Cortex of kidney (tissue), 1 donor: ENCODE measurements at places on chromosomes 6 and 20.

DNA sequence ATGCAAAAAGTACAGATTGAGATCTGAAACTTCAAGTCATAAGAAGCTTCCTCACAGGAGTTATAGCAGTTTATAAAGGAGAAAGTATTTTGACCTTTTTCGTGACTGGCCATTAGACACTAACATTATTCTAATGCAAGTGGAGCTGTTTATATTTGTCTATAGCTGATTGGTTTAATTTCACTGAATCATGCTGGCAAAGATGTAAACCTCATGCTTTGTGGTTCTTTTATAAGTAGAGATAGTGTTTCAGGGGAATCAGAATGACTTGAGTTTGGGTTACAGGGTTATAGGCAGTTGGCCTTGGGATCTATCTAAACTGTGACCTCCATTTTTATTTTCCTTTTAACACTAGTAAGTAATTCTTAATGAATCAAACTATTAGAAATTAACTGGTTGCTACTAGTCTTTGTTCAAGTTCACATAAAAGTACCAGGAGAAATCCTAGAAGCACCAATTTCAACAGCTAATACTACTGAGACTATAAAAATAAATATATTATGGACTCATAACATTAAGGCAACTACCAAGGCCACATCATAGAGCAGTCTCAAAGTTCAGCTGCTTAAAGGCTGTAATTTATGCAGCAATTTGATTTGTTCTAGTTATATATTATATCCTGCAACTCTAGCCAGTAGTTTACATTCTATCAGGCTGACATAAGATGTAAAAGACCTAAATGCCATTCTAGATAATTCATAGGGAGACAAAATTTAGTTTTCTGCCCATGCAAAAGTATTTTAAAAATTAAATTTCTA is 94.0 kb downstream of the RNGTT start:
- DNase-seq, result no peak

DNA sequence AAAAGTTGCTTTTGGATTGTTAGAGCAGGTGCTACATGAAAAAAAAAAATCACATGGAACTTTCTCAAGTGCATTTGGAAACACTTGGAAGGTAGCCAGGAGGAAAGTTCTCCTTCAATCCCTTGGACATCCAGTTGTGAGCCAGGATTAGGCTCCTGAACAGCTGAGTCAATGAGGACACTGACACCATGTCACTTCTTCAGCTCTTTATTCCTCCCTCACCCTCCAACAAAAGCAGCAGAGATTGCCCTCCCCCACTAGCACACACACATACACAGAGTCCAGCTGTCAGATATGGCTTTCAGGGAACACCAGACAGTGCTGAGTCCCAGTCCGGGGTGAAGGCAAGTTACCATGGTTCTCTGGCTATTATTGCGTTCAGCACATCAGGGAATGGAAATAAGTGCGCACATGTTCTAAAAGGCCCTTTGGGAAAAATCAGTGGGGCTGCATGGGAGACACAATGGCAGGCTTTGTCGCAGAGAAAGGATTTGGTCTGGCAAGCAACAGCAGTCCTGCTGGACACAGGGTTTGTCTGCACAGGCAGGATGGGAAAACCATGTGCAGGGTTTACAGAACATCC is 124.7 kb upstream of the MARCKS start:
- no peak for DNase-seq

DNA sequence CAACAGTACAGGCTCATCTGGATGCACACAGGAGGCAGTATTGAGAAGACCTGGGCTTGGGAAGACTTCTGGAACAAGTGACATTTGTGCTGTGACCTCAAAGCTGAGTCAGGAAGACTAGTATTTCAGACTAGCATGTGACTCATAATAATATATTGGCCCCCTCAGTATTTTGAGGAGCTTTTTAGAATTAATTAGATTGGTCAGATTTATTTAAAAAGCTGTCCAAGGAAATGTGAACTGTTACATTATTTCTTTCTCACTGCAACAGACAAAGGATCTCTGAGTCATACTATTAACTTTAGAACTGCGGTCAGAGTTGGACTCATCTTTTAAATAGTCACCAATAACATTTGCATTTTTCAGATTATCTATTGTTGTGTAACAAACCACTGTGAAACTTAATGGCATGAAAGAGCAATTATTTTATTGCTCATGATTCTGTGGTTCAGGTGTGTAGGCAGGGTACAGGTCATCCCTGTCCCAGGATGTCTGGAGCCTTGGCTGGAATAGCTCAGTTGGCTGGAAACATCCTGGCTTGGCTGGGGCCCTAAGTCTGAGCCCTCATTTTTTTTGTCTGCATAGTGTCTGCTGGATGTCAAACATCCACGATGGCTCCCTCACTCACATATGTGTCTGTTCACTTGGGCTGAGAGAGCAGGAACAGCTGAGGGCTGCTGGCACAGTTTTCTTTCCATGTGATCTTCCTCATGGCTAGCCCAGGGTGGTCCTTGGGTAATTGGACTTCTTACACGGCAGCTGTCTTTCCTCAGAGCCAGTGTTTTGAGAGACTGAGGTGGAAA is 46.9 kb downstream of the MAP3K4 start:
- no peak for DNase-seq

DNA sequence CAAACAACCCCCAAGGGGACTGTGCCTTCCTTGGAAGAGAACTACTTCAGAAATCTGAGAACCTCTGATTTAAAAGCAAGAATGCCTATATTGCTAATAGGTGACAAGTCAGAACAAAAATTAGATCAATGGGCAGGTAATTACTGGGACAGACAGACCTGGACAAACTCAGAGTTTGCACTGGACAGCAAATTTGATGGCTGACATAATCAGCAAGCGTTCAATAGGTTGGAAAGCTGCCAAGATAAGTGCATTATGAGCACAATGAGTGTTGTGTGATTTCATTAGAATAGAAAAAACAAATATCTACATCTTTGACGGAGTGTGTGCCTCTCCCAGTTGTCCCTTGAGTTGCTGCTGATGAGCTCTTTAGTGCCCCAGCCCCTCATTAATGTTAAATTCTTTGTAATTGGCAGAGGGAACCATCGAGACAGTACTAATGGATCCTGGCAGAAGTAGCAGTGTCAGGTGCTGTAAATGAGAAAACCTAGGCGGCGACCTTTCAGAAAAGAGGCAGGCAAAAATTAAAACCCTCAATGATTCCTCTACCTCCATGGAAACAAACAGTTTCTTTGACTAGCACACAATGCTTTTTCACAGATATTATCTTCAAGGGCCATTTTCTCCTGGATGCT is 116.5 kb upstream of the COL21A1 start:
- no peak for DNase-seq

DNA sequence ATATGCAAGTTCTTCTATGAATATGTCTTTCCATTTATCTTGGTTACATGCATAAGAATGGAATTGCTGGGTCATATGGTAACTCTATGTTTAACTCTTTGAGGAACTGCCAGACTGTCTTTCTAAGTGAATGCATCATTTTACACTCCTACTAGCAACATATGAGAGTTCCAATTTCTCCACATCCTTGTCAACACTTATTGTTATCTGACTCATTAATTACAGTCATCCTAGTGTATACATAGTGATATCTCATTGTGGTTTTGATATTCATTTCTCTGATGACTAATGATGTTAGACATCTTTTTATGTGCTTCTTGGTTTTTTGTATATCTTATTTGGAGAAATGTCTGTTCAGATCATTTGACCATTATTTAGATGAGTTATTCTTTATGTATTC is 96.7 kb upstream of the LAMP5 start:
- DNase-seq, result no peak

DNA sequence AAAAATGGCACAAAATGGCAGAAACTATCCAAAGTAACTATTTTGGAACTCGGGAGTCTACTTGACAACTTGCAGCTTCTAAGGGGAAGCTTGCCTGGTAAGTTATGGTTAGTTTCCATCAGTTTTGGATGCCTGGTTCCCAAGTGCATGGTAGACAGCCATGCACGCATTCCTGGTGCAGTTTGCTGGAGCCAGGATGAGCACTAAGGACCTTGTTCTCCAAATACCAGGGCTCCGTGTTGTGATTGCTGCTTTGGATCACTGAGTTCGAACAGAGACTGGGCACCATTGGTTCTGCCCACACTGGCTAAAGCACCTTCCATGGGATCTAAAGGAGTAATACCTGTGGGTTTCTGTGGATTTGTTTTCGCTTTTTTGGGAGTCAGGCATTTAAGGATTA is 103.7 kb downstream of the FAM120B start:
- DNase-seq, result no peak

GRCh38 chr6:104814743-104815142 is 45.0 kb downstream of the HACE1 start:
- DNase-seq, result no peak

- DNase-seq, result no peak
Measured at GRCh38 chr6:168876956-168877355, 376.7 kb downstream of the THBS2 start.

DNA sequence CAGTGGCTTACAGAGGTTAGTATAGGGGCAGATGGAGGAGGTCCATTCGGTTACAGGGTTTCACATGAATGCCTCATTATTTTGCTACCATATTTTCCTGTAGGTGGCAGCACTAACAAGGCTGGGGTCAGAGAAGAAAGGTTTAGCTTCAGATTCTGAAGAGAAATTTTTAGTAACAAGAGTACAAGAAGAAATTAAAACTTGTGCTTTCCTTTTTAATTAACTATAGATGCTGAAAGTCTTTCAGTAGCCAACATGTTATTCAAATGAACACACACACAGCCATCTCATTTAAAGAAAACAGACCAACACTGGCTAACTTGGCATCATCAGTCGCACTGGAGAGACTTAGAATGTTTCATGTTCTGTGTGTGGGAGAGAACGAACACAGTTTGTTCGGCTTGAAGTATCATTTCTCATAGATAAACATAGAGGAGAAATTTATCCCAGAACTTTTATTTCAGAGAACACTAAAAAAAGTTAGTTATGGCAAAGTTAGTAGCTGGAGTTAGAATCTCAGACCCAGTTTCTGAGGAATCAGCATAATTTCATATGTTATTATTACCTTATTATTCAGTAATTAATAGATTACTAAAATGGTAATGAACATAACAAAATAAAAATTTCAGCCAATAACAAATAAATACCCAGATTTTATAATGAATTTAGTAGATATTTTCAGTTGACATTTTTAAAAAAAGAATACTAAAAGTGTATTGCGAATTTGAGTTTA is 314.0 kb upstream of the RSPO3 start:
- DNase-seq, result no peak

GRCh38 chr6:90227213-90227612 is 69.4 kb downstream of the BACH2 start:
- no peak for DNase-seq

DNA sequence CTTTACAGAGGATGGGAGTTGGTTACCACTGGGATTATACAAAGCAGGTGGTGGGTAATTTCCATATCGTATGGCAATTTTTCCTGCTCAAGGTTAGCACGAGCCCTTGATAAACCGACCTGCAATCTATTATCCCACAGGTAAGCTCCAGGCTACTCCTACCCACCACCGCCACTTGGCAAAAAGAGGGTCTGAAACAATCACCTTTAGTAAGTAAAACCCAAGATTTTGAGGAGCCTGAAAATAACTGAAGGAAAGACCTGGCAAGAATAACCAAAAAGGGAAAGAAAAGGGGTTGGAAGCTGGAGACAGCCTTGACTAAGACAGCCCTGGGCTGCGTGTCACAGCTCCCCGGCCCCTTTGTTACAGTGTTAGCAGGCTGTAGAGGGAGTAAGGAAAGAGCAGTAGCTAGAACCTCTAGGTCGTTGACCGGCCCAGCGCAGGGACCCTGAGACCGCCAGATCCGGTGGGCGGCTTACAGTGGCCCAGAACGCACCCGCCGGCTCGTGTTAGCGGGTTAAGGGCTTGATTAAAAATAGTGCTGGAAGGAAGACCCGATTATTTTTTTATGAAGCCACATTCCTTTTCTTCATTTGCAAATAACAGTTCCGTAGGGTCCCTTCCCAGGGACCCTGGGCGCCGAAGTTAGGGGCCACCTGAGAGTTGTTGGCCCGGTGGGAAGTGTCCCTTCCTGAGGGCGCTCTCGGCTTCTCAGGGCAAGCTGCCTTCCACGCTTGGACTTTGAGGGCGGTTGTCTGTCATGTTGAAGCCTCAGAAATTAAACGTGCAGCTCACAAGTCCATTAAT is 30.5 kb downstream of the TFAP2B start:
- no peak for DNase-seq

GRCh38 chr20:25686081-25687067 is 10.3 kb downstream of the ZNF337 start:
- no peak for DNase-seq

- no peak for DNase-seq
Measured at GRCh38 chr6:31610968-31611367, 4.1 kb upstream of the AIF1 start.

GRCh38 chr6:35191889-35192288 is 21.9 kb upstream of the SCUBE3 start:
- no peak for DNase-seq

GRCh38 chr20:4022386-4023286 is 7.3 kb upstream of the RNF24 start:
- no peak for DNase-seq

- DNase-seq, result no peak
Measured at GRCh38 chr6:163438940-163439335, 24.4 kb downstream of the QKI start.
